Stimulated activated CD8-positive, alpha-beta memory T cell treated with anti-CD3 and anti-CD28 coated beads, Interleukin-4, amount 100 ng/mL, for 1 hour (primary cell): ENCODE measurements at places on chromosomes 7 and 10.

DNA sequence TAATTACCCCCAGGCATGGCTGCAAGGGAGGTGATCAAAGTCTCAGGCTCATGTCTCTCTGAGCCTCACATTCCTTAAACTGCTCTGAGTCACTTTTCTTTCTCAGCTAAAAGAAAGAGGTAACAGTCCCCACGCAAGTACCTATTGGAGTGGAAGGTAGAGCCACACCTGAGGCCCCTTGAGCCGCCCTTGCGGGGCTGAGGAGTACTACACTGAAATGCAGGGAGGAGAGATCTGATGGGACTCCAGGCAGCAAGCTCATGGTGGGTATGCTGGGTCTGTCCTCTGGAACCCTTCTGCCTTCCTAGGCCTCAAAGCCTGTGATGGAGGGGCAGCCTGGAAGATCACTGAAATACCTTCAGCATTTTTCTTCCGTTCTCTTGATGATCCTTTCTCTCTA is 960.0 kb downstream of the DNAJB9 start:
- DNase-seq, result no peak

DNA sequence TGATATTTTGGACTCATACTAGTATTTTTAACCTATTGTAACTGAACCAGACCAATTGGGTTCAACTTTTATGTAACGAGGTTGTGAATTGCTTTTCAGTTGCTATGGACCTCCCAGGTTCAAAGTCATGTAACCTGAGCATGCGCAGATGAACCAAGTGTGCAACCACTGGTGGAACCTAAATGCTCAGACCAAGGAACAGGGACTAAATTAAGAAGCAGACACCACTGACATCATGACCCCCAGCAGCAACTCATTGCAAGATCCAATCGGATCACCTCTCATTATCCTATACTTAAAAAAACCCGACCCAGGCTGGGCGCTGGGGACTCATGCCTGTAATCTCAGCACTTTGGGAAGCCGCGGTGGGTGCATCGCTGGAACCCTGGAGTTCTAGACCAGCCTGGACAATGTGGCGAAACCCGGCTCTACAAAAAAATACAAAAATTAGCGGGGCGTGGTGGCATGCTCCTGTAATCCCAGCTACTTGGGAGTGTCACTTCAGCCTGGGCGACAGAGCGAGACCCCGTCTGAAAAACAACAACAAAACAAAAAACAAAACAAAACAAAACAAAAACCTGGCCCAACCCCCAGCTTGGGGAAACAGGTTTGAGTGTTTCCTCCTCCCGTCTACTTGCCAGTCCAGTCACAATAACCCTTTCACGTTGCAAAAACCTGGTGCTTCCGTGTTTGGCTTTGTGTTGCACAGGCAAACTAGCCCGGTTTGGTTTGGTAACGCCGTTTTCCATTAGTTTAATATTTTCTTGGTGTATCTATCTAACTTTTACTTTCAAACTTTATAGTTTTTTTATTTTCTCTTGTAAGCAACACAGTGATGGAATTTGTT is 11.3 kb upstream of the ZNF518A start:
- DNase-seq, result no peak

DNA sequence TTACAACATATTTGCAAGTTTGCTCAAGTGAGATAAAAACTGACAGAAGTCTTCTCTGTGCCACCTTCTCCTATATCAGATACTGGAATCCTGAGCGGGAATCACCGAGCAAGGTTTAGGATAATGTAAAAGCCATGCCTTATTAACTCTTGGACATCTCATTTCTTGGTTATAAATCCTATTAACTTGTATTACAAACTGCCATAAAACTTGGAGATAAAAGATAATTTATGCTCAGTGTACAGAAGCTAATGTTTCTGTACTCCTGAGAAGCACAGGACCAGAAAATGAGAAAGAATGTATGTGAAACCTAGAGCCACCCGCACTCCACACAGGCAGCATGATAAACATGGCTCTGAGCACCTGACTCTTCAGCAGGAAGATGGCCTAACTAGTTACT is 181.2 kb upstream of the NOBOX start:
- DNase-seq, result no peak

DNA sequence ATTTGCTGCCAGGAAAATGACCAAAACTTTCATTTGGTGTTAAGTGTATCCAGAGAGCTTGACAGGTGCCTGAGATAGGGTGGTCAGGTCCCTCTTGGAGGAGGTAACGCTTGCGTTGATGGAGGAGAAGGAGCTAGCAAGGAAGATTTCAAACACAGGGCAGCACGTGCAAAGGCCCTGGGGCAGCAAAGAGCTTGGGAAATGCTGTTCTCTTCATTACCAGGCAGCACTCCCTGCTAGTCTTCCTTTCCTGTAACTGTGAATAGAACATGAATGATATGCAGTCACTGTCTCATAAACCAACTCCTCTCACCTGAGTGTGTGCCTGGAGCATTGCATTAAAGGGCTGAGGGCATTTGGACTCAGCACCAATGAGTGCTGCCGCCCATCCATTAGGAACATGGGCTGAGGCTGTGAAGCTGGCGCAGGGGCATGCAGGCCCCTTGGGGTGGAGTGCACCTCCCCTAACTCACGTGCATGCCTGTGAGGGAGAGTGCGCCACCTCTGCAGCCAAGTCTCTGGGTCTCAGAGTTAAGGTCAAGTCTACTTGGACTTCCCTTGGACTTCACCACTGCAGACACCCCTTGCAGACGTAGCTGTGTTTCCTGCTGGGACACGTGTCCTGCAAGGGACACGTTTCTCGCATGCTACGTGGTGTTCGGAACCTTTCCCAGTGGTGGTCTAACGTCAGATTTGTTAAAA is 136.8 kb downstream of the PAXIP1 start:
- no peak for DNase-seq

GRCh38 chr10:43059828-43060227 is 17.0 kb upstream of the RET start:
- DNase-seq, result no peak

GRCh38 chr10:37704566-37704965 is 152.8 kb downstream of the ZNF248 start:
- no peak for DNase-seq

- DNase-seq, result no peak
These were observed 31.8 kb downstream of the REEP3 start for GRCh38 chr10:63553031-63553430.

GRCh38 chr10:124740369-124741280 is 3.6 kb downstream of the FAM53B start:
- no peak for DNase-seq

DNA sequence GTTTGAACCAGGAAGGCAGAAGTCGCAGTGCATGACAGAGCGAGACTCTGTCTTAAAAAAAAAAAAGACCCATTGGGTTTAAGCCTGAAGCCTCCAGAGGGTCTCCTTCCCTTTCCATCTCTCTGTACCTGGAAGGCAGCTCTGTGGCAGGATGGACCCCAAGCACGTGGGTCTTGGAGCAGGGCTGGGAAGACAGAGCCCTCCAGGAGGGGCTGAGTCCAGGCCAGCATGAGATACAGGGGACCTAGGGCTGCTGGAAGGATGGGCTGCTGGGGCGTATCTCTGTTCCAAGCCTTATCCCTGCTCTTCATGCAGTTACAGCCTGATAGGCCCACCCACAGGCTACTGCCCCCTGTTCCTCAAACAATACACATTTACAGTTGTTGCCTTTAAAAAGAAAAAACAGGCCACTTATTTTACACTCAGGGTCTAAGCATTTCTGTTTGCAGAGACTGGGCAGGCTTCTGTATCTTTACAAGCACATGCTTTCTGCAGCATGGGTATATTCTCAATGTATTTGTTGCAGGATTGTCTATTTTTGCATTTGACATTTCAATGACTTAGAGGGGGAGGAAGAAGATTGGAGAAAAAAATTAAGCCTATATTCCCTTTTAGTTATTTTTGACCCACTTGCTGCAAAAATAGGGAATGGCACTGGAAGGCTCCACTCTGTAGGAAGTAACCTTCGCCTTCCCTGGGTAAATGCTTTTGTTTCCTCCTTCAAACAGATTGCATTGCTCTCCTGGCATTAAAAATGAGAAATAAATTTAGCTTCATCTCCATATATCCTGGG is 60.1 kb downstream of the FAM171A1 start:
- no peak for DNase-seq

DNA sequence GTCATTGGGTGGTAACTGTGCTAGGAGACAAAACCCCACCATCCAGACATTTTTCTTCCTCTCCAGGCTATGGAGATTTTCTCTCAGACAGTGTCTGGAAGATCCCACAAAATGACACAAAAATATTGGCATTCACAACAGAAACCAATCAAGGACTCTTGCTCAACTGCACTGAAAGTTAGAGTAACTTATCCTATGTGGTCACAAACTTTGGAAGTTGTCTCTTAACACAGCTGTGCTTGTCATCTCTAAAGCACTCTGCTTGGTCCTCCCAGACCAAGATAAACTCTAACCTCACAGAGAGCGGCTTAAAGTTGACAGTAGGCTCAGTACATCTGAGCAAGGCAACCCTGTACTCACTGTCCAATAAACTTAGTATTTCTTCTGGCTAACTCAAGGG is 74.9 kb downstream of the AKR1C4 start:
- no peak for DNase-seq

GRCh38 chr7:147658392-147658967 is 932.1 kb upstream of the C7orf33 start:
- DNase-seq, result no peak

- no peak for DNase-seq
These were observed 238.9 kb upstream of the PLXNA4 start for GRCh38 chr7:132815130-132815529.

DNA sequence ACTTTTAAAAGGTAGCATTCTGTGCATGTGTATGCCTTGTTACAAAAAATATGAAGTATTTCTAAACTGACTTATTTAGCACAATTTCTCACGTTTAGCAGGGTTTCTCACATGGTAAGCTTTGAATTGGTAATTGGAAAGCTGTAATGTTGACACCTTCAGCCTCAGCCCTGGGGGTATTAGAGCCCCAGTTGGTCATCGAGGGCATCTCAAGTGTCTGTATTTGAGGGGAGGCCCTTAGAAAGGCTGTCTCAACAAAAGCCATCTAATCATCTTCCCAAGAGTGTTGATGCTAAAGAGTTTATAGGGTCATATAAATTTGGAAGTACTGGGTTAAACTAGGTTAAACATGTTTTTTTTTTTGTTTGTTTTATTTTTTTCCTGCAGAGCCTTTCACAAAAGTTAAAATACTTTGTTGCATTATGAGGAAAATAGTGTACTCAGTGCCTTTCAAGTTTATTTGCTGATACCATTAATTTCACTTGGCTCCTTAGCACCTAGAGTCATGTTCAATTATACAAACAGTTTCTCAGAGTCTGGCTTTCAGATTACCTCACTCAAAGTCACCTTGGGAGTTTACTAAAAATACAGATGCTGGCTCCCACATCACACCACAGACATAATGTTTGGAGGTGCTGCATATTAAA is 134.0 kb downstream of the CD36 start:
- no peak for DNase-seq

GRCh38 chr7:81161451-81162075 is 242.7 kb upstream of the SEMA3C start:
- no peak for DNase-seq

- peak; percentile 41 for DNase-seq
These were observed 10.7 kb downstream of the APBB1IP start for GRCh38 chr10:26448706-26449435.

- DNase-seq, result no peak
These were observed 224.0 kb upstream of the PLXDC2 start for GRCh38 chr10:19592276-19592675.

GRCh38 chr10:102237711-102238252 is 3.5 kb downstream of the PITX3 start:
- no peak for DNase-seq

GRCh38 chr7:45978010-45978681 is 57.1 kb upstream of the IGFBP3 start:
- no peak for DNase-seq

GRCh38 chr7:133040674-133041073 is 41.2 kb downstream of the CHCHD3 start:
- DNase-seq, result no peak

- no peak for DNase-seq
These were observed 18.7 kb downstream of the PTPRE start for GRCh38 chr10:127925471-127926207.
